ENCODE measurements at places on chromosomes 3 and 15. TPM values are rescaled to one million over a fixed set of nuclear protein-coding genes. Genes with fewer than 3 reads are reported as not detected.

DNA sequence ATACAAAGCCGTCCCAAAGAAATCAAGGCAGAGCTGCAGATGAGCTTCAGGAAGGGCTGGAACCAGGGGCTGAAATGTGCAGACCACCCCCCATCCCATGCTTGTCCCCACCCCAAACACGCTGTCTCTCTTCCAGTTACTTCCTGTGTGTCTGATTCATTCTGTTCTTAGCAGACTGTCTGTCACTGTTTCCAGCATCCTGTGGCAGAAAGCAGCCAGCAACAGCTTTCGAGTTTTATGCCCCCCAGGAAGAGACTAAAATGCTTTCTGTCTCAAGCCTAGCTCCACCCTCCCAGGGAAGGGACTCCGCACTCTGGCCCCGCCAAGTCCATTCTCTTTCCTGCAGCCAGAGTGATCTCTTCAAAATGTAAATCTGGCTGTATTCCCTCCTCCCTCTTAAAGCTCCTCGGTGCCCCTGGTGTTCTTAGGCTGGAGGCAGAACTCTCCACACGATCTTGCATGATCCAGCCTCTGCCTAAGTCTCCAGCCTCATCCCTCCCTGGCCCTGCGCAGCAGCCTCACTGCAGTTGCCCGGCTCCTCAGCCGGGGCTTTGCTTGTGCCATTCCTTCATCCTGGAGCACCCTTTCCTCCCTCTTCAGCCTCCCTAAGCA, 41.5 kb downstream of the HRH1 start:
- DNase-seq = no peak

The IFRD2 gene
- total RNA-seq = 19.3 TPM

GRCh38 chr3:141373232-141373631, 4.9 kb downstream of the ZBTB38 start:
- no peak for DNase-seq

GRCh38 chr3:164732166-164732565, 346.1 kb downstream of the SI start:
- DNase-seq = no peak

The MAP6D1 gene
- total RNA-seq = 5.3 TPM

The ATP10A gene
- 1.6 TPM for total RNA-seq

The TMOD2 gene
- 105 TPM for total RNA-seq

- DNase-seq = no peak
Measured at GRCh38 chr15:69451951-69452691, 497 bp upstream of the RPLP1 start.

GRCh38 chr3:132228923-132229322, 88.3 kb upstream of the ACP3 start:
- no peak for DNase-seq

GRCh38 chr15:92413510-92413909, 19.8 kb downstream of the ST8SIA2 start:
- no peak for DNase-seq

The DLL4 gene
- total RNA-seq = 4.4 TPM

- peak; percentile 82 for DNase-seq
Measured at GRCh38 chr15:31489801-31490646, 163.4 kb downstream of the KLF13 start.

DNA sequence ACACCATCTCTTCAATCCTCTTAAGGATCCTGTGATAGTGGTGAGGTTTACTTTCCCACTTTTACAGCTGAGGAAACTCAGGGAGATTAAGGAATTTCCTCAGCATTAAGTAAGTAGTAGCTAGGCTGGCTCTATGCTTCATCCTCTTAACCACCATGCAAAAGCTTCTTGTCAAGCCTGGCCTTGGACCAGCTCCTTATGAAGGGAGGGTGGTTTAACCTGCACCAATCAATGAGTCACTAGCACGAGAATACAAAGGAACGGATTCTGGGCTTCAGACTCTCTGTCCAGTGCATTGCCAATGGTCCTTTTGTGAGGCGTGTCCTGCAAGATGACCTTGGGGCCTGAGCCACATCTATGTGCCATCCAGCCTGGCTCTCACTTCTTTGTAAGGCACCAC, 202.0 kb upstream of the CFAP20DC start:
- DNase-seq = no peak

- no peak for DNase-seq
Measured at GRCh38 chr15:65793818-65794104, 1.7 kb upstream of the DENND4A start.

The LRRC2 gene
- 0.64 TPM for total RNA-seq

DNA sequence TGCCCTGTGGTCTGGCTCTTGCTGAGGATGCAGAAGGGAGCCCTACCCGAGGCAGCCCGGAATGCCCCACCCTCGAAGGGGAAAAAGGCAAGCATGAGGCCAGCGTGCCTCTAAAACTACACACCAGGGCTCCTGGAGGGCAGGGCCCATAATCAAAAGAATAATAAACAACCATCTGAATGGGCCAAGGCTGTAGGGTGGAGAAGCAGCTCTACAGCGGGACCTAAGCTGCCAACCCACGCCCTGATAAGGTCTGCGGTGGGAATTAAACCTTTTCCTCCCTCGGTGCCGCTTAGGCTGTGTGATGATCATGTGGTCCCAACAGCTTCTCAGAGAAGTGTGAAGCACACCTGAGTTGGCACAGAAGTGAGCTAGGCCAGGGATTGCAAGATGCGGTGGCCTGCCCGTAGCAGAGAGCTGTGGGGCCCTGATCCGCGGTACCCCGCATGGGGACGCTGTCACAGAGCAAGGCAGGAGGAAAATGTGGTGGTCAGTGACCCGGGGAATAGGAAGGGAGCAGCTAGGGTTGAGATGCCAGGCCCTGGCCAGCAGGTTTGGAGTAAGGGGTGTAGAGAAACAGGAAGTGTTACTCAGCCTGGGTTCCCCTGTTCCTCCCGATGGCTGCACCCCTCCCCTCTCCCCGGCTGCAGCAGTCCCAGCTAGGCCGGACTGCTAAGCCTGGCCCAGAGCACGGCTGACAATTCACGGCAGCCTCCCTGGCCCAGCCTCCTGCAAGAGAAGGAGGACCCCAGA, 1.1 kb upstream of the C15orf62 start:
- DNase-seq = no peak

DNA sequence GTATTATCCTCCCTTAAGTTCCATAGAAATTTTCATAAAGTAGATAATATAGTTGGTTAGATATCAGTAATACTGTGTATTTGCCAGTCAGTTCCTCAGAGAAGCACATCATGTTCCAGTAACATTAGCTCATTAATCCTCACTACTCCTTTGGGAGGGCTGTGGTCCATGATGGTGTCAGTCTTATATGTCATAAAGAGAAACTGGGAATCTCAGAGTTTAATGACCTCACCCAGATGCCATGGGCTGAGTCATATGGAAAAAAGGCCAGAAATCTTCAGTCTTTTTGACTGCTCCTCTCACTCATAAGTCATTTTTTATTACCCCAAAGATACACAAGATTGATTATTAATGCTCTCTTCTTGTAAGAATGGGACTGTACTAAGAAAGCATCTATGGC, 188.6 kb downstream of the CHL1 start:
- no peak for DNase-seq

GRCh38 chr15:83380682-83381081, 66.5 kb upstream of the SH3GL3 start:
- DNase-seq = no peak

DNA sequence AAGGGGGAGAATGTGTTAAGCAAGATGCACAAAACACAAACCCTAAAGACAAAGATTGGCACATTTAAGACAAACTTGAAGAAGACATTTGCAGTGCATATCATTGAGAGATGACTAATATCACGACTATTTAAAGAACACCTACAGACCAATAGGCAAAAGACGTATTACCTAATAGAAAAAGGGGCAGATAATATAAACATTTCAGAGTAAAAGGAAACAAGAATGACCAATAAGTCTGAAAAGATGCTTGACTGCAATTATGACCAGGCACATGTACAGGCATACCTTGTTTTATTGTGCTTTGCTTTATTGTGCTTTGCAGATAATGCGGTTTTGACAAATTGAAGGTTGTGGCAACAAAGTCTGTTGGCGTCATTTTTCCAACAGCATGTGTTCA, 4.9 kb downstream of the HACD3 start:
- DNase-seq = no peak

The FBXO40 gene
- not detected for total RNA-seq

- DNase-seq = no peak
Measured at GRCh38 chr3:71142441-71143161, 440.9 kb downstream of the FOXP1 start.

- no peak for DNase-seq
Measured at GRCh38 chr3:43307226-43307625, 20.9 kb downstream of the SNRK start.

GRCh38 chr3:107987036-107987939, 103.5 kb downstream of the CD47 start:
- no peak for DNase-seq

GRCh38 chr15:27902680-27903385, 196.3 kb downstream of the OCA2 start:
- DNase-seq = no peak

GRCh38 chr15:55250941-55251340, 38.7 kb downstream of the RAB27A start:
- no peak for DNase-seq

GRCh38 chr3:32420126-32421038, 28.7 kb downstream of the CMTM7 start:
- DNase-seq = no peak

- no peak for DNase-seq
Measured at GRCh38 chr15:31328428-31328968, 1.9 kb downstream of the KLF13 start.

DNA sequence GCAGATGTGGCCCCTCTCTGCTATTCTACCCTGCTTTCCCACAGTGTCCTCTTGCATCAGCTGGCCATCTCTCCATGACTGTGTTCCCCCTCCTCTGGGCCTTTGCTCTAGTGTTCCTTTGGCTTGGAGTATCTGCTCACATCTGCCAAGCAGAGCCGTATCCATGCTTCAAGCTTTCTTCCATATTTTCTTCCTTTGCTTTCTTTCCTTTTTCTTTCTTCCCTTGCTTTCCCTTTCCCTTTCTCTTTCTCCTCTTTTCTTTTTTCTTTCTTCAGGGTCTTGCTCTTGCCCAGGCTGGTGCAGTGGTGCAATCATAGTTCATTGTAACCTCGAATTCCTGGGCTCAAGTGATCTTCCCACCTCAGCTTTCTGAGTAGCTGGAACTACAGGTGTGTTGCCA, 12.6 kb downstream of the KLHL18 start:
- no peak for DNase-seq

DNA sequence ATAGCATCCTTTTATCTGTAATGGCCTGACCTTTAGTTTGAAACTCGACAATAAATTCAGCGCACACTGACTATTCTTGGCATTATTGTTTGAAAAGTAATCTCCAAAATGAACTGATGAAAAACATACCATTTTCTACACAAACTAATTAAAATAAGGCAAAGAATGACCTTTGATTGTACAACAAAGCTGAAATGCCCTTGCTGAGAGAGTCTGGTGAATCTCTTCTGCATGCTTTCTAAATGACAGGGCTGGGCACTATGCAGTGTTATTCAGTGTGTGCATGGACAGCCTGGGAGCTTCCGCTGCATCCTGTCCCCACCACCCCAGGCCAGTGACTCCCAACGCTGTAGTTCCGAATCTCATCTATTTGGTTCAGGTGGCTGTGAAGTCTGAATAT, 530.8 kb downstream of the FOXP1 start:
- DNase-seq = no peak

The CACNA2D3 gene
- 5.4 TPM for total RNA-seq

The AADAC gene
- total RNA-seq = not detected

GRCh38 chr15:85582131-85583079, 202.0 kb downstream of the AKAP13 start:
- no peak for DNase-seq

The STARD5 gene
- 7.8 TPM for total RNA-seq

DNA sequence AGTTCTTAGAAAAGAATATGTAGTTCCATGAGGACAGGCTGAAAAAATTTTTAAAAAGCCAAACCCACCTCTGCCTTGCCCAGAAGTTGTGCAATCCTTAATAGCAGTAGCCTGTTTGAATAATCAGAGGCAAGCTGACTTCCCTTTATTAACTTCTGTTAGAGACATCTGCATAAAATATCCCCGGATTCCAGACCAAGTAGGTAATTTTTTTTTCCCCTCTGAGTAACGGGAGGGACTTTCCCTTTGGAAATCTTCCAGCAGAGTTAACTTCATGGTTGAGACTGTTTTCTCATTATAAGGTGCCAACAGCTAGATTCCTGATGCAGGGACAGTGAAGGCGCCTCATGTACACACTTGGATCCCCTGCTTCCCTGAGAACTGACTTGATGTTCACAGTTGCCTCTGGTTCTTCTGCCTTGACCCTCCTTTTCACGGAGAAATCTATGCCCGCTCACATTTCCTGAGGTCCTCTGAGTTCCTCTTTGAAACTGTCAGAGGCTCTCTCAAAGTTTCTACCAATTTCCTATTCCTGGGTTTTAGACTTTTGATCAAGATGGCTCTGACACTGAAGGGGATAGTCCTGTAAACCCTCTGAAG, 227.6 kb upstream of the BHLHE40 start:
- DNase-seq = no peak

DNA sequence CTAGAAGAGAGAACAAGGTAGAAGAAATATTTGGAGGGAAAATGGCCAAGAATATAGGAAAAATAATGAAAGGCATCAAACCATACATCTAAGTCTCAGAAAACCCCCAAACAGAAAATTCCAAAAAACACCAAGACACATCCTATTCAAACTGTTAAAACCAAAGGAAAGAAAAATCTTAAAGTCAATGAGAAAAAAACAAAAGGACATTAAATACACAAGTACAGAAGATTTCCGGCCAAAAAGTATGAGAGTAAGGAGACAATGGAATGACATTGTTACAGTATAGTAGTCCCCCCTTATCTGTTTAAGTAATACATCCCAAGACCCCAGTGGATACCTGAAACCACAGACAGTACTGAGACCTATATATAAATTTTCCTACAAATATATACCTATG, 18.8 kb downstream of the CLASP2 start:
- no peak for DNase-seq

DNA sequence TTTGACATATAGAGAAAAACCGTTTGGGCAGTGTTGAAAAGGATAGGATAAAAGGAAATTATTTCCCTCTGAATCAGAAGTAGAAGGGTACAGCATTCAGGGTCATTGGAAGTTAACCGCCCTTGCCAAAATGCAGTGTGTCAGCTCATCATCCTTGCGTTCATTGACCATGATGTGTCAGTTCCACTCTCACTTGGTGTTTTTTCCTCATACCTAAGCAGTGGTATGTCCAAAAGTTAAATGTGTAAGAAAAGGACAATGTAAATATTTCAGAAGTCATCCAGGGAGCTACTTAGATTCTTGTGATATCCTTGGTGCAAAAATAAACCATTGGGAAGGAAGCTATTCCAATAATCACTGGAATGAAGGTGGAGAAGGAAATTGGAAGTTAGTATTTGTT, 50.7 kb downstream of the MAP6D1 start:
- DNase-seq = no peak

The NMNAT3 gene
- 8.2 TPM for total RNA-seq

- DNase-seq = no peak
Measured at GRCh38 chr15:67707520-67708283, 117.6 kb upstream of the SKOR1 start.

DNA sequence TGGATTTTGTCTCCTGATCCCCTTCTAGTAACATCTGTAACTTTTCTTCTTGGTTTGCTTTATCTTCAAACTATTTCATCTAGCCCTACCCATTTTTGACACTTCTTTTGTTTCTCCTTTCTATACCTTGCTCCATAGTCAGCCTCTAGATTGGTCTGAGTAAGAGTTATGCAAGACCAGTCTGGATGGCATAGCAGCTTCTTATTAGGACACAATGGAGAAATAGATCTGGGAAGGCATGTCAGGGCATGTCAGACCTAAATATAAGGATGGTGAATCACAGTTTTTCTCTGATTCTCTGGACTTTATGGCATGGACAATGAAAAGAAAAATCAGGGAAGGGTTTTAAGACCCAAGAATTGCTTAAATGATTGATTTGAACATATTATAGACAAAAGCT, 452.5 kb downstream of the RAP2B start:
- no peak for DNase-seq

The GOLGA8O gene
- total RNA-seq = not detected

The RBPMS2 gene
- 0.27 TPM for total RNA-seq
